ENCODE measurements at places on chromosomes 5 and 9. TPM values are rescaled to one million over a fixed set of nuclear protein-coding genes. Genes with fewer than 3 reads are reported as not detected.
A peak's percentile ranks its signal among the peaks of the same experiment; 100 is the strongest.

PCDHB14 gene
- total RNA-seq: 10.1 TPM

ADAMTS6 gene
- 23.1 TPM for total RNA-seq

SEMA6A gene
- total RNA-seq: 54.0 TPM

DRD1 gene
- total RNA-seq: 4.2 TPM

PCDHGB7 gene
- total RNA-seq: 10.4 TPM

TRIM36 gene
- total RNA-seq: 1.8 TPM

PHF24 gene
- total RNA-seq: 0.69 TPM

MACROH2A1 gene
- 150 TPM for total RNA-seq

OCLN gene
- total RNA-seq: 18.2 TPM

- peak; percentile 31 for DNase-seq
These were observed 50.3 kb downstream of the GNAQ start for GRCh38 chr9:77981332-77981731.

- no peak for DNase-seq
These were observed 29.8 kb downstream of the WDR36 start for GRCh38 chr5:111121926-111122325.

DNA sequence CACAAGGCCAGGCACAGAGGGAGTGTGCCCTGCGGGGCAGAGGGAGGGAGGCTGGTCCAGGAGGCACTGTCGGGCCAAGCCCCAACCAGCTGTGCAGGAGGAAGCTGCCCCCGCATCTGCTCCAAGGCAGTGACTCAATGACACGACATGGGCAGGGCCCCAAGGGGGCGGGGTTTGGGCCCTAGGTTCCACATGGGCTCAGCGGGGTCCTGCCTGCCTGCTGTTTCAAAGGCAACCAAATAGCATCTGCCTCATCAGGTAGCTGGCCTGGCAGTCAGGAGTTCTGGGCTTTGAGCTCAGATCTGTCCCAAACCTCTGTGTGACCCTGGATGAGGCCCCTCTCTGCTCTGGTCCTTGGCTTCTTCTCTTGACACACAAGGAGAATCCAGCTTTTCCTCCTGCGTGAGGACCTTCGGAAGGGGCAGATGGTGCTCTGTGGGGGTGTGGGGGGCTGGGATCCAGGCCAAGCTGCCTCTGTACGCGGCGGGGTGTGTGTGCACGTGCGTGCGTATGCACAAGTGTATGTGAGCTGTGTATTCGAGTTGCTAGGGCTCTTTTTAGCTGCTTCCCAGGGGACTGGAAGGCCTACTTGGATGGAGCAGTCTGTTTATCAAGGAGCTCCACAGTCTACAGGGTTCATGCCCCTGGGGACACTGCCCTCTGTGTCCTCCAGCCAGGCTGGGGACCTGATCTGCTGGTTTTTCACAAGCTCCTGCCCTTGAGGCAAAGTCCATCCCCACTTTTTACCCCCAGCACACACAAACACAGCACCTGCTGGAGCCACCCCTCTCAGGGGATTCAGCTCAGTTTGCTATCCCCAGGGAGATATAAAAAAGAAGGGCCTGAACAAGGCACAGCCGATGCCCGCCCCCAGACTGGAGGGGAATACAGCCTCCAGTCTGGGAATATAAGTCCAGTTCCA is 138.9 kb downstream of the RGS3 start:
- DNase-seq: no peak

DNA sequence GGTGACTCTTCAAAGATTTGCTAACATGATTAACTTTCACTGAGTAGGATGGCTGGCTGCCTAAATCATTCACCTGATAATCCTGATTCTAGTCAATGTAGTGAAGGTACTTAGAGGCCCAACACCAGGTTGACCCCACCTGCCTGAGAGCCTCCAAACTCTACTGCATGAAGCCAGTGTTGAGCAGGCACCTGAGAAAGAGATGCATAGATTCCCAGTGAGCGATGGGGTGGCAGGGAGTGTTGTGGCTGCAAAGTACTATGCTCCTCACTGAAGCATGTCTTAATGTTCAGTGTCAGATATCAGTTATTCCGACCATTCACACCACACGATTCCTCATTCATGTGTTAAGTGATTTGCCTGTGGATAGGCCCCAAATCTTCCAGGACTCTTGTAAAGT is 804.4 kb downstream of the TLE4 start:
- DNase-seq: no peak

DNA sequence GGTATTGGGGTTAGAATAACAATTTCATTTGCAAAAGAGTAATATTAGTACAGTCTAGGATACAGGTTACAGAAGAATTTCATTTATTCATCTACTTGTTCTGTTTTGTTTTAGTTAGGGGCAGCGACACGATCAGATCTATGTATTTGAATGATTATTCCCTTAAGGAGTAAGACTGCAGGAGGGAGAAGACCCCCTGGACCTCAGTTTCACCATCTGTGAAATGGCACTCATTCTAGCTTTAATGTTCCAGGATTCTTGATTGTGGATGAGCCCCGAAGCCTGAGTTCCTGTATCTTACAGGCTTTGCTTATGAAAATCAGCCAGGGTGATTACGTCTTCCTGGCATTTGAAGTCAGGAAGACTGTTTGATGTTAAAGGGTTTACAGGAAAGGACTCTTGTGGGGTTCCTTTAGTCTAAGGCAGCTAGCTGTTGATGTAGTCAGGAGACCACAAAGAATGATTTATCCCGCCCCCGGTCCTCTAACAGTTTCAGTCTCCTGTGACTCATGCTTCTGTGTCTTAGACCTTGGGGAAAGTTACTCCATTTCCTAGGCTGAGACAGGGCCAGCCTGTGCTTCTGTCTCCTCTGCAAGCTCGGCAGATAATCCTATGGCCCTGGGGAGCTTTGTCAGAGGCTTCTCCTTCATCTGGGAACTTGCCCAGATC is 11.5 kb downstream of the SMIM3 start:
- no peak for DNase-seq

GRCh38 chr5:43041669-43042175 is 1.6 kb upstream of the ANXA2R start:
- no peak for DNase-seq

DNA sequence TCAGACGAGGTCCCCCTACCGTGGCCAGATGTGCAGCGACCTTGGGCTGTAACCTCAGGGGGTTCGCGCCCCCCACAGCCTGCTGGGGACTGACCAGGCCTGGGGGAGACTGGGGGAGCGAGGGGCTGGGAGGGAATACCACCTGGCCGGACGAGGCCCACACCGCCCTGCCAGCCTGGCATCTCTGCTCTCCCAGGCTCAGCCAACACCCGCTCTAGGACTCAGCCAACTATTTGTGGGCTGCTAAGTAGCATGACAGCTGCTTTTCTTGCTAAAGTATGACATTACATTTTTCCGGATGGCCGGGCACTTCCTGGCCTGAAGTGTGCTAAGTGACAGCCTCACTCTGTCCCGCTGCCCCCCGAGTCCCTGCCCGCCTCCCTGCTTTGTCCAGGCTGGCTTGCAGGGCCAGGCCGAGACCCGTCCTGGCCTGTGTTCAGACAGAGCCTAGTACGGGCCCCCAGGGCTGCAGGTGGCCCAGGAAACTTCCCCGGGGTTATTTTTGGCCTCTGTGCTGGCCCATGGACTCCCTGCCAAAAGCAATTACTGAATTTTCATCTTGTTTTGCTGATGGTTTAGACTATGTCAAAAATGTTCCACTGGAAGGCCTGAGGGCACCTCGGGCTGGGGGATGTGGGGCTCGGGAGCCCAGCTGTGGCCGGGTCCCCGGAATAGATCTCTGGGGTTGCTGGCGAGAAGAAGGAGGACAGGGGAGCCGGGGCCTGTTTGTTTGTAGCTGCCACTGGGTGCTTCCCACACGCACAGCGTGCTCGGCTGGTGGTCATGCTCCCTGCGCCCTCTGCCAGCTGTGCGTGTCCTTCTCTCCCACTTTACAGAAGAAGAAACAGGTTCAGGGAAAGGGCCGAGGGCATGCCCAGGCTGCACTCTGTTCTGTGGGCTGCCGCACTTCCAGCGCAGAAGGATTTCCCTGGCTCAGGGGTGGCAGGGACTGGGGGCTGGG is 13.4 kb upstream of the SLC2A6 start:
- DNase-seq: no peak

DNA sequence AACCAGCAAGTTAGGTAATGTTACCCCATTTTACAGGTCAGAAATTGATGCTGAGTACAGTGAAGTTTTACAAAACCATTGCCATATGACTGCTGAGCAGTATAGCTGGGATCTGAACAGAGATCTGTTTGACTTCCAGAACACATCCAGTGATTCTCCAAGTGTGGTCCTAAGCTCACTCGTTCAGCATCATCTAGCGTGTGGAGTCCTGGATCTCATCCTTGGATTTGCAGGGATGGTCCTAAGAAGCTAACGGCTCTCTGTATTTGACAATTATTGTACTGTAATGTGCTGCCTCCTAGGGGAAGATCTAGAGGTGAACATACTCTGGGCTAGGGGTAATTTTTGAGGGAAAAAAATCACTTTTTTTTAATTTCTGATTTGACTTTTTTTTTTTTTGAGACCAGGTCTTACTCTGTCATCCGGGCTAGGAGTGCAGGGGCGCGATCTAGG is 1.4 kb downstream of the SLC26A2 start:
- DNase-seq: no peak

DNA sequence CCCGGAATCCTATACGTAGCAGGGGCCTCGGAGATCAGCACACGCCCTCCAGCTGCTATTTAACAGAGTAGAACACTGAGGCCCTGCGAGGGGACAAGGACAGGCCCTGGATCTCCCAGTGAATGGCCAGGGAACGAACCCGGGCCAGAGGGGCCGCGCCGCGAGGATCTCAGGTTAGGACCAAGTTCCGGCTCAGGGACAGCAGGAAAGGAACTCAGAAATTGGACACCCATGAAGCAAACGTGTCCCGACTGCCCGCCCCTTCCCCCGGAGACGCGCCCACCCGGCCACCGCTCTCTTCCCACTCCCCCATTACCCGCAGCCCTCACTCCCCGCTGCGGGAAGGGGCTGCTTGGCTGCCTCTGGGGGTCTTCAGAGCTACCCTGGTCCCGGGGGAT is 1.0 kb upstream of the FOXE1 start:
- DNase-seq: no peak

DNA sequence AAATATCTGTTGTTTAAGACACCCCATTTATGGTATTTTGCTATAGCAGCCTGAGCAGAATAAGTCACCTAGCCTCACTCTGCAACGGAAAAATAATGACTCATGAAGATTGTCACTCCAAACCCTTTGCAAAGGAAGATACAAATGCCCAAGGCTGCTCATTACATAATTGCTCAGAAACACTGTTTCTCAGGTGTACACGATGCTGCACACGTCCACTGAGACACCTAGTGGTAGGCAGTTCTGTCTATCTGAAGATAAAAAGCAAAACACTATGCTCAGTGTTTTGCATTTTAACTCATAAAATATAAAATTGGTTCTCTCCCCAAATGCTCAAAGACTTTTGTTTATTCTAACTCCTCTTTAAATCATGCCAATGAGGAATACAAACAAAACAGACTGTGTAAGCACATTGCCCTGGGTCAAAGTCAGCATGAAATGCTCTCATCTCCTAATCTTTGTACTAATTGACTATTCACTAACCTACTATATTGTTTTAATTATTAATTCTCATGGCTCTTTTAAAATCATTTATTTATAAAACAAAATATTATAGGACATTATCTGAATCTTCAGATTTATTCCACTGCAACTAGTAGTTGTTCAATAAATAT is 7.7 kb upstream of the TSLP start:
- no peak for DNase-seq

DNA sequence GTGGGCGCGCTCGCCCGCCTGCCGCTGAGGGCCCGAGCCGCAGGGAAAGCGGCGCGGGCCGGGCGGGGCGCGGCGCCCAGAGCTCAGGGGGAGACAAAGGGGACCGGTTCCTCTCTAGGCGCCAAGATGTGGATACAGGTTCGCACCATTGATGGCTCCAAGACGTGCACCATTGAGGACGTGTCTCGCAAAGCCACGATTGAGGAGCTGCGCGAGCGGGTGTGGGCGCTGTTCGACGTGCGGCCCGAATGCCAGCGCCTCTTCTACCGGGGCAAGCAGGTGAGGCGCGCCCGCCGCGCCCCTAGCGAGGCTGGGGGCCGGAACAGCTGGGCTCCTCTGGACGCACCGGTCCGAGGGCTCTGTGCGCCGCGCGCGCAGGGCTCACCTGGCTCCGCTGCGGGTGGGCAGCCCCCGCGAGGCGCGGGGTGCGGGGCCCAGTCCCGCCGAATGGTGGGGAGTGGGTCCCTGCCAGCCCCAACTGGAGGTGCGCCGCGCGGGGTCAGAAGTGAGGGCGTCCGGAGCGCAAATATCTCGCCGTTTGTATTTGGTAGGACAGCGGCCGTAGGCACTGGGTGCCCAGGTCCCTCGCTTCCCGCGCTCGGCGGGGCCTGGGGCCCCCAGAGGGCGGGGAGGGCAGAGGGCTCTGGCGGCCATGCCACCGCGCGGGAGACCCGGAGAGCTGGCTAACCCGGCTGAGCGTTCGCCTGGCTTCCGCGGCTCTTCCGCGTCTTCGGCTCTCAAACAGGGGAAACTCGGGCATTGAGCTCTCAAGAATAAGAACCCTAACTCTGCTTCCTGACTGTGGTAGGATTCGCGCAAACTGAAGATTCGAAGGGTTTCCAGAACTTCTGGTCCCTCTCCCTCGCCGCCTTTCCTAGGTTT is 607 bp downstream of the UHRF2 start:
- no peak for DNase-seq

DNA sequence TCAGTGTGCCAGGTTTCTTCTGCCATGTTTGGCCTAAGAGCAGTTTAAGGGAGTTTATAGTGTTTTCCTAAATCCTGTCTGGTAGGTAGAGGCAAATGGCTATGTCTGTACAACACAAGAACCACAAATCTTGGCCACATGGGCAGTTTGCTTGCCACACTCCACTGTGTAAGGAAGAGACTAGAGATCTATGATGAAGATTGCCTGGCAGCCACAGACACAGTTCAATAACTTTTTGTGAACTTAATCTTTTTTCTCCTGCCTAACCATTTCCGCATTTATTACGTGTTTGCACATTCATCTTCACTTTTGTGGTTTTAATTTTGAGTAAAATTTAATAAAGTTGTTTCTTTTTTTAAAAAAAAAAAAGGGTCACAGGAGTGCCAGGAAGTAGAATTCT is 5.8 kb downstream of the MFAP3 start:
- no peak for DNase-seq

GRCh38 chr5:110727025-110727314 is 499 bp upstream of the TMEM232 start:
- DNase-seq: no peak

GRCh38 chr5:107364443-107365319 is 306.1 kb downstream of the EFNA5 start:
- no peak for DNase-seq
